ENCODE measurements at places on chromosomes 2 and 18.

- no peak for DNase-seq
Measured at GRCh38 chr18:13584825-13585224, 141.5 kb downstream of the FAM210A start.

- no peak for DNase-seq
Measured at GRCh38 chr2:149732730-149733290, 145.2 kb upstream of the MMADHC start.

DNA sequence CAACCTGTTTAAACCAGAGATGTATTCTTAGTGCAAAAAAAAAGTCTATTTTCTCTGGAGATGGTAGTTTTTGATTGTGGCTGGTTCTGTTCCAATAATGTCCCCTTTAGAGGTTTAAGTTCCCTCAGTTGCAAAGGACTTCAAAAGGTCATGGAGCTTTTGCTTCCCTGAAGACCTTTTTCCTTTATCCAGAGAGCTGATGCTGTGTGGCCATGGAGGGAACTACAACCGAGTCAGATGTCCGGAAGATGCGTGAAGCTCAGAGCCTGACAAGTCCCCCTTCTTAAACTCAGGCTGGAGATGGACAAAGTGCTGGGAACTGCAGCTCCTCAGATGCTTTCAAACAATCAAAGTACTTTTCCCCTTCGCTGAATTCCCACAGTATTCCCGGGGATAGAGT lies 176.1 kb downstream of the TMEM18 start:
- DNase-seq: no peak

DNA sequence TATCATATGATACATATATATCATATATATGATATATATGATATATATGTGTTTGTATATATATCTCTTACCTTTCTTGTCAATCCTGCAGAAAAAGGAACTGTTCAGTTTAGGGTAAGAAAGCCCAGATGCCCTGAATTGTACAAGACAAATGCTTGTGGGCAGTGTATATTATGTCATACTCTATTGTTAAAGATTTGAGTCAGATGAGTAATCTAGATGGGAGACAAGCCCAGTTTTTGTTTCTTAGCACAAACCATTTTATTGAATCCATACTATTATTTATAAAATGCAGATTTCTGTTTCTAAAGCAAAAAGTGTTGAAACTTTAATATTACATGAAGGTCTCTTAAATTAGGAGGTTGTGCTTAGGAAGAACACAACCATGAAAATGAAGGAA lies 90.6 kb downstream of the VRK2 start:
- no peak for DNase-seq

DNA sequence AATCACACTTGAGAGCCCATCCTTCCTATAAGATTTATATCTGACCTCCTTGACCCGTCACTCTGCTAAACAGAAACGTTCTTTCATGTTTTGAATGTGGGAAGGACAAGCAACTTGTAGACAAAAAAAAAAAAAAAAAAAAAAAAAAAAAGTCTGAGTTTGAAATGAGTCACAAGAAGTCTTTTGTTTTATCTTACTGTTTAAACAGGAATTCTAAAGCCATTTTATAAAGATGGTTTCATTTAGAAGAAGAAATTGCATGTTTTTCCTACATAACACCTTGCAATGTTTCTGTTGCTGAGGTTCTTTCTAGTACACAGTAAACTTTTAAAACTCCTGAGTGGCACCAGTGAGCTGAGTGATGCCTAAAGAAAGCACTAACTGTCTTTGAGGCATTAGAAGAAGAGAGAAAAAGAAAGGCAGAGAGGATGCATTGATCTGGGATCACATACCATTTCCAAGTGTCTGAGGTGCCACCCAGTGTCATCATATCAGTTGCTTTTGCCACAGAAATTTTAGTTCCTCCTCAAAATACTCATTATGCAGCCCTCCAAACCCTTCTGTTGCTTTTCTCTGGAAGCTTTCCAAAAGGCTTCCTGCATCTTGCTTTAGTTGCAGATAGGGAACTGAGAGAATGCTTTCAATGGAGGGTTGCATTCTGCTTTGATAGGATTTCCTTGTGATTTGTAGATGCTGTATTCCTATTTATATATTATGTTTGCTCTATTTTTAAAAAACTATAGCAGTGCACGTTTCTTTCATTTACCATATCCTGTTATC lies 69.1 kb downstream of the ACVR2A start:
- DNase-seq: no peak

DNA sequence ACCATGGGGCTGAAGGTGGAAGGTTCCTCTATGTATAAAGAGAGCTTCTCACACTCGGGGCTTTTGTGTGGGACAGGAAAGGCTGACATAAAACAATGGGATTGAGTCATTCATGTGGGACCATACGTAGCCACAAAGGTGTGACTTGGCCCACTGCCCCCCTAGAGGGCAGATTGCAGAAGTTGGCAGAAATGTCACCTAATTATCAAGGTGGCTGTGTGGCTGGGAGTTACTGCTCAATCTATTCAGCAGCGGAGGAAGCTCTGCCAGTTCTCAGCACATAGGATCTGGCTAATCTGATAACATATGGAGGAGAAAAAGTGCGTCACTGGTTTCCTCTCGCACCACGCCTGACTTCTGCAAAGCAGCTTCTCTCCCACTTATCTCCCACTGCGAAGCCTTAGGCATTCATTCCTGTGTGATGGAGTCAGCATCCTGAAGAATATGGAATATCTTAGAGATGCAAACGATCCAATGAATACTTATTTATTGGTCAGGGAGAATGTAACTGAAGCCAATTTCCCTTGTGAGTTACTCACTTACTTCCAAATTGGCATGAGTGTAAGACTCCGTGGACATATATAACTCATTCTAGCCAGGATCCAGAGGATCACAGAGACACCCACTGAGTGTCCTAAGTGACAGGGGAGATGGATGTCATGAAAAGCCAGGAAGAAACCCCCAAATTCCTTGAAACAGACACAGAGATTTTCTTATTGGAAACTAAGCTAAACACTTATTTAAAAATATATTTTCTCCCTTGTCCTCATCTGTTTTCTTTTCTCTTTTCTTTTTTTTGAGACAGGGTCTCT lies 344.8 kb downstream of the TGIF1 start:
- no peak for DNase-seq

DNA sequence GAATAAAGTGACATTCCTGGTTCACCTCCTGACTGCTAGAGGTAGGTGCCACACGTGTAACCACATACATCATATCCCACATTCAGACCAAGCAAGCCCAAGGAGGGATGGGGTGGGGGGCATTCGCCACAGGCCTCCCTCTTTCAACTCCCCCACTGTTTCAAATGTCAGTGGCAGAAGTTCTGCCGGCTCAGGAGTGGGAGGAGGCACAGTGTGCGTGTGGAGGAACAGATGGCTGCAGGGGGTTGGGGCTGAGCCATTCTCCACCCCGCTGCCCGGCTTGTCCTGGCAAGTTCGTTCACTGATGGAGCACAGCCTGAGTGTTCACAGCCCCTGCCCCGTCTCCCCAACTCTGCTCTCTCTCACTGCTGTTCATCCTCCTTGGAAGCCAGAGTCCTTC lies 75.4 kb upstream of the TANC1 start:
- DNase-seq: no peak

- no peak for DNase-seq
Measured at GRCh38 chr2:241975593-241976284, 106.2 kb downstream of the RTP5 start.

- no peak for DNase-seq
Measured at GRCh38 chr2:2960441-2961133, 417.0 kb downstream of the EIPR1 start.

DNA sequence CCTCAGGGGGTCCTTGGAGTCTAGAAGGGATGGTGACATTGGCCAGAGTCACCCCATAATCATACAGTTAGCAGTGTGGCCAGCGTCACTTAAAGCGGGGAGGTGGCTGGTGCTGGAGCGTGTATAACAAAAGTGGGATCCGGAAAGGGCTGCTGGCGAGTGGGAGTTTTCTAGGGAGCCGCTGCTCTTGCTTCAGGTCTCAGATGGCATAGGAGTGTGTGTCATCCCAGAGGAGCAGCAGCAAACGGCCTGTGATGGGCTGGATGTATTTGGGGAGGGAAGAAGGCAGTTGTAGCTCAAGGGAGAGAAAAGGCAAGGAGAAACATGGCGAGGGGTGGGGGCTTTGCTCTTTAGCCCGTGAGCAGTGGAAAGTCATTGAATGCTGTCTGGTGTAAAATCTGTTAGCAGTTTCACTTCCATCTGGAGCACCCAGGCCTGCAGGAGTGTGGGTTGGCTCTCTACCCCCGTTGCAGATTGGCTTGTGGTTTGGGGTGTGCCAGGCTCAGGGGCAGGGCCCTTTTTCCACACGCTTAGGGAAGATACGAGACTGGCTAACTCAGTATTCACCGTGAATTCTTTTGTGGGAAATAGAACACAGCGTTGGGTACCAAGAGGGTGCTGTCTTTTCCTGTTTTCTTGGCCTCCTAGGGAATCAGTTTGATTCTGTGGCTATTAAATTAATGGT lies 120.5 kb downstream of the AGAP1 start:
- DNase-seq: no peak

- DNase-seq: no peak
Measured at GRCh38 chr2:71892423-71892730, 255.3 kb downstream of the CYP26B1 start.

DNA sequence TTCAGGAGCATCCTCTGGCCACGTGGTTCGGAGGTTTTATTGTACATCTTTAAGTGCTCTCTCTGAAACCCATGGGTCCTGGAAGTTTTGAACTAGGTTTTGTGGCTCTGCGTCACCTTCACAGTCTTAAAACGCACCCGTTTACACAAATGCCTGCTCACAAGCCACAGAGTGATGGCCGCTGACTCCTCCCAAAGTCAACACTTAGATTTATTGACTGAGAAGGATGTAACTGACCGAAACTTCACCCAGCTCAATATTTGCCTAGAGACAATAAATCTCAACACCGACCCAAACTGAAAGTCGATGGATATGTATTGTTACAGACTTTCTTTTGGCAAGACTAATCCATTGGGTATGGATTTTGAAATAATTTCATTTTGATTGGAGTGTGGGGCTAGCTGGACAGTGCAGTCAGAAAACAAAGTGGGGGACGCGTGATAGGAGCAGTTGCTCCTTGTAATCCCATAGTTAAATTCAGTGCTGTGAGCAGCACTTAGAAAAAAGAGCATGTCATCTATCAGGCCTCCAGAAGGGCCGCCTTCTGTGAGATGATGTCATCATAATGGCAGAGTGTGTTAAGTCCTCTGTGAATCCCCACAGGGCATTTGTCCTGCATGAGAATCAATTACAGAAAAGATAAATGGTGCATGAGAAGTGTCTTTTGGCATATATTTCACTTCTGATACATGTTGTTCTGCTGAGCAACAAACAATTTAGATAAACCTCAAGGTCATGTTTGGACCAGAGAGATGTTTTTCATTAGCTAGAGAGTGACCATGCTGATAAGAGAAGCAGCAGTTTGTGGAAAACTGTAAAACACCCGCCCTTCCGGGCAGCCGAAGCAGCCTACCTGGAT lies 183.7 kb downstream of the INO80D start:
- no peak for DNase-seq
